Dermis blood vessel endothelial cell (primary cell): ENCODE measurements at places on chromosomes 3 and 15.

DNA sequence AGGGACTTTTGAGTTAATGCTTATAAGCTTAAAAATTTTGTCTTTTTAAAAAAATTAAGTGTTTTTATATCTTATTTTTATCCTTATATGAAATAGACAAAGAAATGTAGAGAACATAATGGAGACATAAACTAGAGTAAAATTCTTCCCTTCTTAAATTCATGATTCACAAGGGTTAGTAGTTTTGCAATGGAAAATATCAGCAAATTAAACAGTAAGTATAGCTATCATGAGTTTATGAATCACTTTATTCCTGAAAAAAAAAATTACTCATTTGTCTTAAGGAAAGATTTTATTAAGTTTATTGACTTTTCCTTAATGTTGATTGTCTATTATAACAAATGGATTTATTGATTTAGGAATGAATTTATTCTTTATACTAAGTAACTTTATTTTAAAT is 4.3 kb downstream of the ATP6V1A start:
- no peak for DNase-seq

DNA sequence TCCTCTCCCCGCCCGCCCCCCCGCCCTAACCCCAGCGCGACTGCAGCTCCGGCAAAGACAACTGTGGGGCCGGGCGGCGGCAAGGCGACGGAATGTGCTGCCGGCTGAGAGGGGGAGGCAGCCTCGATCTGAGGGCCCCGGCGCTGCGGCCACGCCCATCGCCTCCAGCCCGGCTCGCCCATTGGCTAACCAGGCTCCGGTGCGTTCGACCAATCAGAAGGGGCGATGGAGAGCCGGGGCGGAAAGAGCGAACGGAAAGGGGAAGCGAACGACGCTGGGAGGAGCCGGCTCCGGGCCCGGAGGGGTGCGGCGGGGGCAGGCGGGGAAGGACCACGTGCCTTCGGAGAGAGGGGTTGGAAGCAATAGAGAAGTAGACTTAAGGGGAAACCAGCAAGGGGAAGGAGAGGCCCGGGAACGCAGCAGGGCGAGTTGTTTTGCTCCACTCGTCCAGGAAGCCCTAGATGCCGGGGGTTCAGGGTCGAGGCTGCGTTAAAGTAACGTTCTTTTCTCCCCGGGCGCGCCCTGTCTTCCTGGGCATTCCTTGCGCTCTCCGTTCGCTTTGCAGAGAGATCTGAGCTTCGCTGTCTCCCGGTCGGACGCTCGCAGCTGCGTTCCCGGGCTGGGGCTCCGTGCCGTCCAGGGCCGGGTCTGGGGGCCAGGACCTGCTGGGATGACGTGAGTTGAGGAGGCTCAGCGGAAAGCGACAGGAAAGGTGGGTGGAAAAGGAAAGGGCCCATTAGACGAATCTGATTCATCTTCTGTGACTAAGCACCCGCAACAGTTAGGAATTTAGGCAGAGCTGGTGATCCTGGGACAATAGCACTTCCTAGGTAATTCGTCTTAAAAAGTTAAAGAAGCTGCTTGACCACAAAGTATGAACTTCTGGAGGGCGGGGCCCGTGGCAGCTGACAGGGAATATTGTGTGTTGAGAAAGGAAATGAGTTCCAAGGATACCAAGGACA is at the start of gene KPNA4:
Gene KPNA4 (minus strand): TSS at position 130 of the 962 bp plus-strand sequence. CDS start 289 bp downstream, outside the sequence.
- DNase-seq = peak; percentile 98

- DNase-seq = no peak
Observed at GRCh38 chr3:177596816-177597271, 399.6 kb upstream of the TBL1XR1 start.

GRCh38 chr15:80736560-80736959 is 41.5 kb downstream of the ABHD17C start:
- peak; percentile 45 for DNase-seq

GRCh38 chr3:139677388-139678155 is at the start of gene NMNAT3:
TSS of gene NMNAT3 (minus strand) at chr3:139677972. CDS start at chr3:139627724, 50,248 bp downstream.
- peak; percentile 52 for DNase-seq

- DNase-seq = no peak
Observed at GRCh38 chr3:30810625-30811024, 83.8 kb downstream of the GADL1 start.
